ENCODE measurements at places on chromosomes 12 and 14.

- DNase-seq = no peak
Observed at GRCh38 chr14:39739796-39740195, 307.6 kb upstream of the FBXO33 start.

- DNase-seq = no peak
Observed at GRCh38 chr12:4001031-4001430, 127.8 kb upstream of the PARP11 start.

- DNase-seq = no peak
Observed at GRCh38 chr14:34966413-34966812, 16.4 kb upstream of the SRP54 start.

DNA sequence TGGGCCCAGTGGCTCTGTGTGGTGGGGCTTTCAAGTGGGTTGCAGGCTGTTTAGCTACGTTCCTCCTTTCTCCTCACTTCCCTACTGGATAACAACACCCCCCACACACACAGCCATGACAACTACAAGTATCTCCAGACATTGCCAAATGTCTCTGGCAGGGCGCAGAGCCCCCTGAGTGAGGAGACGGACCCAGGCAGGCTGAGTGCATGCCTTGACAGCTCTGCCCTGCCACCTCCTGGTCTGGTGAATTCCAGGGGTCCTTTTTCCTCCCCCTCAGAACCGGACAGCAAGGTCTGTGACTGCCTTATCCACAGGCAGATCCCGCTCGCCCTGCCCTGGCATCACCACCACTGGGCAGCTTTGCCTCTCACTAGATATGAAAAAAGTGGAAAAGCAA, 276.5 kb downstream of the TMEM132C start:
- no peak for DNase-seq

DNA sequence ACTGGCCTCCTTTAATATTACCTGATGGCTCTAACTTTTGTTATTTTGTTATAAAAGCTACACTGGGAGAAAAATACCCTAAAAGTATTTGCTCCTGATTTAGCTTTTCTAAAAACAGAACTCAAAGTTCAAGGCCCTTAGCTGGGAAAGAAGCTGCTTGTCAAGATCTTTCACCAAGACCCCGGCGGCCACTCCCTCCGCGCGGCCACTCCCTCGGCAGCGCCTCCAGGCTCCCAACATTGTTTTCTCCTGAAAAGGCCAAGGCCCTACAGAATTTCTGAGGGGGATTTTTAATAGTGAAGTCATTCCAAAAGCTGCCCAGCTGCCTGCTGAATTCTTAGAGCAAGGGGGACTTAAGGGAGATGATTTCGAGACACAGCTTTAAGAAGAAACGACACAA, 96.4 kb downstream of the NTN4 start:
- no peak for DNase-seq

DNA sequence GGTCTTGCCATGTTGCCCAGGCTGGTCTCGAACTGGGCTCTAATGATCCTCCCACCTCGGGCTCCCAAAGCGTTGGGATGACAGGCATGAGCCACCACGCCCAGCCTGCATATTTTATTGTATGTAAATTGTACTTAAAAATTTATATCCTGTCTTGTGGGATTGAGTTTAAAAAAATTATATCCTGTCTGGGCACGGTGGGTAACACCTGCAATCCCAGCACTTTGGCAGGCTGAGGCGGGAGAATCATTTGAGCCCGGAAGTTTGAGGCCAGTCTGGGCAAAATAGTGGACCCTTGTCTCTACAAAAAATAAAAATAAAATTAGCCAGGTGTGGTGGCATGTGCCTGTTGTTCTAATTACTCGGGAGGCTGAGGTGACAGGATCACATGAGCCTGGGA, 13.9 kb upstream of the CEBPE start:
- DNase-seq = no peak

- no peak for DNase-seq
Observed at GRCh38 chr14:58656671-58657411, 19.1 kb downstream of the DACT1 start.

- DNase-seq = peak; percentile 12
Observed at GRCh38 chr12:30823156-30823699, 68.5 kb upstream of the CAPRIN2 start.

- DNase-seq = no peak
Observed at GRCh38 chr14:35471803-35472202, 62.2 kb upstream of the INSM2 start.

DNA sequence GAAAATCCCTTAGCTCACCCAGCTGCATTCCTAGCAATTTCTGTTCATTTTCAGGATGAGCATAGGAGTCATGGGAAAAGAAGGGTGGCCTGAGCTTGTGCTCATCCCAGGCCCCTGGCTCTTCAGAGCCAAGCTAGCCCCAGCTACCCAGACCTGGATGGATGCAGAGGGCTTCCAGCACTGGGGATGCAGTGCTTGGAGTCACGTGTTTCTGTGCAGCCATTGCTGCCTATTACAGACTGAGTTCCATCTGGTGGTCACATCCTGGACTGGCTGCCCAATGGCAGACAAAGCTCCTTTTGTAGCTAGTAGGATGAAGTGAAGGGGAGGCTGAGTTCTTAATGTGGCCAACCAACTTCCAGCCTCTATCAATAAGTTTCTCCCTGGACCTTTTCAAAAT, 54.2 kb upstream of the JDP2 start:
- no peak for DNase-seq

- DNase-seq = no peak
Observed at GRCh38 chr14:100409651-100410050, 86.5 kb downstream of the SLC25A47 start.

GRCh38 chr12:28023156-28023887, 50.8 kb upstream of the PTHLH start:
- DNase-seq = no peak

GRCh38 chr14:71332476-71332875, 425.2 kb downstream of the PCNX1 start:
- DNase-seq = no peak

DNA sequence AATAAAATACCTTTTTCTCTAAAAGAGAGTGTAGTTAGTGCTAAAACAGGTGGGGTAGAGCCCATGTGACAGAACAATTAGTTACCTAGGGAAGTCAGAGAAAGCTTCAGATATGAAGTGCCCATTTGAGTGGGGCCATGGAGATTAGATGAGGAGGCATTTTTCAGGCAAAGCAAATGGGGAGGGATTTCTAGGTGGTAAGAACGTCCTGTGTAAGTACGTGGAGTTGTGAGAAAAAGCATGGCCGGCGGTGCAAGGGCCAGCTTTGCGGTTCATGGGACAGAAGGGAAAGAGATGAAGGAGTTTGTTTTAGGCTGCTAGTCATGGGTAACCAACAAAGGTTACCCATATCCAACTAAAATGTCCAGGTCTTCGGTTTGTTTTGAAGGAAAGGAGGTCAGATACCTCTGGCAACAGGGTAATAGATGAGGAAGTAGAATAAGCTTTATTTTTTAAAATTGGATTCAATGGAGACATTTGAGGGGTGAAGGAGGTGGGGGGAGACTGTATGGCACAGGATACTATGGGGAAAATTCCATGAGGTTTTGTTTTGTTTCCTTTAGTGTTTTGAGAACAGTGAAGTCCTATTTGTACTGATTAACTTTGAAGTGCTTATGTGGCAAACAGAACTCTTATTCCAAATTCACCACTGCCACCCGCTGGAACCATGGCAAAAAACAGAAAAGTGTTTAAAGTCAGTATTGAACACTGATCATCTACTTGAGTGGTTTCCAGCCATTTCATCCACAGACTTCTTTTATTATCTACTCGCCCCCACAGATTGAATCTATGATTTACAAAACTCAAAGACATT, 10.0 kb upstream of the SNRPF start:
- no peak for DNase-seq

DNA sequence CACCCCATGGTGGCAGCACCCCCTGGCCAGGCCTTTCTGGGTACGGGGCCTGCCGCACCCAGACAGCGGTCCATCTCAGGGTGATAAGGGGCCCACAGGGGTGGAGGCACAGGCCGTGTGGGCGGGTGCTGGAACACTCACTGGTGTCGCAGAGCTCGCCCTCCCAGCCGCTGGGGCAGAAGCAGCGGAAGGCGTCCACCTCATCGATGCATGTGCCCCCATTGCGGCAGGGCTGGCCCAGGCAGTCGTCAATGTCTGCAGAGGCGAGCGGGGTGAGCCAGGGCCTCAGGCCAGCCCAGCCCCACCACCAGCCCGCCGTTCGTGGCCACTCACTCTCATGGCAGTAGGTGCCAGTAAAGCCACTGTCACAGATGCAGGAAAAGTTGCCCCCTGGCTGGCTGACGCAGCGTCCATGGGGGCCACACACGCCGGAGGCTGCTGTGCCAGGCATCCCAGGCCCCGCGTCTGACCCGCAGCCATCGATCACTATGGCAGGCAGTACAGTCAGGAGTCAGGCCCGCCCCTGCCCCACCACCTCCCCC, 19.9 kb downstream of the JAG2 start:
- DNase-seq = no peak

DNA sequence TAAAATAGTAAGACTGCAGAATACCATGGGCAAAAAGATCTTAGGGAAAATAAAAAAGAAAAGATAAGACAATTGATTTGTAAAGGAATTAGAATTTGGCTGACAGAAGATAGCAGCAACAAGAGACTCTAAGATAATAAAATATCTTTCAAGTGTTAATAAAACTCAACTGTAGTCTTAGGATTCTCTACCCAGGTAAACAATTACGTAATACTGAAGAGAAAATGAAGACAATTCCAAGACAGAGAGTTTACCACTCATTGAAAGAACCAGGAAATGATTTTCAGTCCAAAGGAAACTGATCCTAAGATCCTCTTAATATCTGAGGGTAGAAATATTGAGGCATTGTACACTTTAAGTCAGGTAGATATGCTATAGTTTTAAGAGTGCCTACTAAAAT, 321.1 kb downstream of the CEP128 start:
- no peak for DNase-seq

GRCh38 chr14:36817071-36817930, 155.6 kb downstream of the PAX9 start:
- DNase-seq = no peak

GRCh38 chr14:71556730-71557129, 375.5 kb upstream of the RGS6 start:
- no peak for DNase-seq

GRCh38 chr12:123529686-123530085, 3.8 kb downstream of the RILPL1 start:
- DNase-seq = no peak

GRCh38 chr12:30021051-30021833, 237.5 kb upstream of the TMTC1 start:
- no peak for DNase-seq

DNA sequence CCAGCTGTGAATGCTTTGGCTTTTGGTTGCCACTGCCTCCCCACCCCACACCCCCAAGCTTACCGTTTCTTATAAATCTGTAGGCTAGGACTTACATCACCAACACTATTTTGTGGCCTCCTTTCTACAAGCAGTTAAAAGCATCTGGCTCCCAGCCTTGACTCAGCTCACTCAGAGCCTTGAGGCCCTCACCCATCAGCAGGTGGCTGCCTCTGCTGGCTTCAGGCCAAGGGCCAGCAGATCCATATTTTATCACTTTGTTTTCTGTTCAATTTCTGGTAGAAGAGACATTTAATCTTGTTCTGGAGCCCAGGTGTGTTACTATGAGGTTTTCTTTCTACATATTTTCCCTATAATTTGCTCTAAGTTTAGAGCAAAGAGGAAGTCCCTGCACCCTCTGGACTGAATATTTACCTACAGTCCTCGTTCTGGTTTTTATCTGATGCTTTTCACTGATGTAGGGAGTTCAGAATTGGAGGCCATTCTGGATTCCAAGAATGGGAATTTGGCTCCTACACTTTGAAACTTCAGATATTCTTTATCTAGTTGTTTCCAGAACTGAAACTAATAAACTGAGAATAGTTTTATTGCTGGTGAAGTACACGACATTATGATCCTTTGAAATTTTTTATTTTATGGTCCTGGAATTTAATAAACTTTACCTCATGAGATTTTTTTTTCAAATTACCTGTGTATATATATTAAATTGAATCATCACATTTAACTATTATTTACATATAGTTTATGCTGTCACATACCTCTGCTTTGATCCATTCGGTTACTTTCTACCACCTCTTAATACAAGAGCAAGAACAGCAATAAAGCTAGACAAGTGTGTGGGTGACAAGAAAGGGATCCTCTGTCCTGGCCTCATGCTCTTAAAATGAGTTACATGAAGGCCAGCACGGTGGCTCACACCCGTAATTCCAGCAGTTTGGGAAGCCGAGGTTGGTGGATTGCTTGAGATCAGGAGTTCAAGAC, 22.2 kb downstream of the PLBD1 start:
- DNase-seq = no peak

GRCh38 chr12:91767237-91767636, 378.4 kb downstream of the BTG1 start:
- no peak for DNase-seq

GRCh38 chr12:80161612-80162011, 62.3 kb downstream of the OTOGL start:
- DNase-seq = no peak

DNA sequence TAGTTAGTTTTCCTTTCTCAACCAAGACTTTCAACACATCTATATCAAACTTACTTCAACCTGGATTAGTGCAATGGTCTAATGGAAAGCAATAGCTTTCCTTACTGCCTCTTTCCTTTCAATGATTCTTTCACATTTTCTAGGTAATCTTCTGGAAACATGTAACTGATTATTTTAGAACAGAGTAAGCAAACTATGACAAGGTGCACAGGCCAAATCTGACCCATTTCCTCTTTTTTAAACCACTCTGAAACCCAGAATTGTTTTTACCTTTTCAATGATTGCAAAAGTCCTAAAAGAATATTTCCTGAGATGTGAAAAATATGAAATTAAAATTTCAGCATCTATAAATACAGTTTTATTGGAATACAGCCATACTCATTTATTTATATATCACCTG, 81.6 kb upstream of the TMTC2 start:
- DNase-seq = no peak

DNA sequence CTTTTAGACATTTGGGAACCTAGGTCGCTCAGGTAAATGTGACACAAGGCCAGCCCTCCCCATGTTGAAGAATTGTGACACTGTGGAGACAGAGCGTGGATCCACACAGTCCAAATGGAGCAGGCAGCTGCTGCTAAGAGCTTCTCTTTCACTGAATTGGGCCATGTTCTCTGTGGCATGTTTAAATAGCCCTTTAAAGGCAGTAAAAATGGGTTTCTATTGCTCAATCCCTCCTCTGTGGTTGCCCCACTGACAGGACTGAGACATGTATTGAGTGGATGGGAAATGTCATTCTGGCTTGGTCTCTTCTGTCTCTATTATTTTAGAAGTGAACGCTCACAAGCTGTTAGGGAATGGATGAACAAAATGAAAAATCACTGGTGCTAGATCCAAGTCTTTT, 84.0 kb upstream of the PRICKLE1 start:
- DNase-seq = no peak

- no peak for DNase-seq
Observed at GRCh38 chr12:120677765-120678473, 9.0 kb upstream of the MLEC start.

- DNase-seq = no peak
Observed at GRCh38 chr14:22492622-22493542, 96.1 kb downstream of the DAD1 start.

GRCh38 chr12:108099778-108100489, 29.2 kb upstream of the WSCD2 start:
- no peak for DNase-seq

DNA sequence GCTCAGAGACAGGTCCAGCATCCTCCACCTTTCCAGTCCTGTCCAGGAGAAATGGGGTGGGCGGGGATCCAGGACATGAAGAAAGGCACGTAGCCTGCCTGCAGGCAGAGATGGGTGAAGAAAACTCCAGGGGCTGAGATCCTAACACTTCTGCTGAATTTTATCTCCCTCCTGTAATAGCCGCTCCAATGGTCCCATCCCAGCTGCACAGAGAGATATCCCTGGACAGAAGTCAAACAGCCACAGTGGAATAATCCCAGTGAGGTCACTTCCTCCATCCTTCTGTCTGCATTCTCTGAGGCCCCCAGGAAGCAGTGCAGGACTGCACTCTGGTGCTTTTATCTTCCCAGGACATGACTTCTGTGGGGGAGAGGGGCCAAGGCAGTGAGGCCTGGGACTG, 26.3 kb downstream of the KRT18 start:
- DNase-seq = no peak
